ENCODE measurements at places on chromosomes 1 and 21.

GRCh38 chr1:43309405-43310025 lies 8.7 kb downstream of the TIE1 start:
- no peaks in the 10 kb centered on the region for H3K4me1 ChIP-seq
- no peak overlapping the region for H3K4me3 ChIP-seq
- no peak overlapping the region for H3K27ac ChIP-seq
- H3K27me3 ChIP-seq, result peaks cover 7% of the 10 kb centered on the region
- no peaks in the 10 kb centered on the region for H3K36me3 ChIP-seq

- no peak for DNase-seq
- H3K36me3 ChIP-seq, result no peaks in the 10 kb centered on the region
- H3K27ac ChIP-seq, result no peak overlapping the region
Observed at GRCh38 chr1:175466556-175466955, 274.0 kb upstream of the KIAA0040 start.

GRCh38 chr1:16183179-16183578 lies 27.3 kb upstream of the EPHA2 start:
- DNase-seq, result no peak
- H3K36me3 ChIP-seq, result no peaks in the 10 kb centered on the region
- no peaks in the 10 kb centered on the region for H3K27me3 ChIP-seq
- H3K27ac ChIP-seq, result peak overlapping the region; percentile 86
- no peak overlapping the region for H3K4me3 ChIP-seq

GRCh38 chr1:19484338-19484797 lies 971 bp downstream of the CAPZB start:
- H3K27ac ChIP-seq, result peak overlapping the region; percentile 83
- peaks cover 7% of the 10 kb centered on the region for H3K36me3 ChIP-seq
- peaks cover 36% of the 10 kb centered on the region for H3K4me1 ChIP-seq
- DNase-seq, result no peak
- H3K4me3 ChIP-seq, result peak overlapping the region; percentile 95
- no peaks in the 10 kb centered on the region for H3K27me3 ChIP-seq

DNA sequence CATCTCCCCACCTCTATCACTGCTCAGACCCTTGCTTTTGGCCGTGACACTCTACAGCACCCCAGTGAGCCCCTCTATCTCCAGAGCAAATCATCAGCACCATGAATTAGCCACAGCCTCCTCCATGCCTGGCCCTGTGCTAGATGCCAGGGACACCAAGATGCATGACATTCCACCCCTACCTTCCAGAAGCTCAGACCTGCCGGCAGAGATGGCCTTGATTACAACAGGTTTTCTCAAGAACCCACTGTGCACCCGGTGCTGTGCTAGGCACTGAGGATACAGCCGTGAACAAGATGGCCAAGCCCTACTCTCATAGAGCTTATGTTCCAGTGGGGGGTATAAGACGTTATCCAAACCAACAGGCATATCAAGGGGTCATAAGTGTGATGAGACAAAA lies 30.6 kb downstream of the CDK18 start:
- peaks cover 5% of the 10 kb centered on the region for H3K27me3 ChIP-seq
- H3K36me3 ChIP-seq, result peaks cover 18% of the 10 kb centered on the region
- H3K4me3 ChIP-seq, result no peak overlapping the region
- H3K4me1 ChIP-seq, result no peaks in the 10 kb centered on the region
- DNase-seq, result no peak
- no peak overlapping the region for H3K27ac ChIP-seq

GRCh38 chr1:34656731-34657130 lies 98.1 kb upstream of the GJB5 start:
- no peaks in the 10 kb centered on the region for H3K36me3 ChIP-seq
- H3K27ac ChIP-seq, result no peak overlapping the region
- H3K27me3 ChIP-seq, result peaks cover 7% of the 10 kb centered on the region
- H3K4me3 ChIP-seq, result no peak overlapping the region

DNA sequence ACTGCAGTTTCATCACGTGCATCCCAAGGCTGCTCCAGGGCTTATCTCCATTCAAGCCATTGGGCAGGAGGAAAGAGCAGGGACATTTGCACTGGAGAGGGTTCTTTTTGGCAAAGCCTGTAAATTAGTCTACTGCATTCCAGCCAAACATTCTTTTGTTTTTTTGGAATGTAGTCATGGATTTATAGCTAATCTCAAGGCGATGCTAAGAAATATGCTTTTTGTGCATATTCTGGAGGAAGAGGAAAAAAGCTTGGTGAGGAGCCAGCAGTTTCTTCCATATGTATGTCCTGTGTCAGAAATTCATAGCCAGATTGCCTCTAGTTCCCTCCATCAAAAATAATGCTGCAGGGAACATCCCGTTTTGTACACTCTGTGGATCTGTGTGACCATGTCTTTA lies 221.4 kb downstream of the BACH1 start:
- no peaks in the 10 kb centered on the region for H3K27me3 ChIP-seq
- no peaks in the 10 kb centered on the region for H3K36me3 ChIP-seq
- no peak overlapping the region for H3K4me3 ChIP-seq

GRCh38 chr1:224505454-224506093 lies 71.0 kb upstream of the WDR26 start:
- peaks cover 59% of the 10 kb centered on the region for H3K4me1 ChIP-seq
- no peaks in the 10 kb centered on the region for H3K36me3 ChIP-seq
- no peaks in the 10 kb centered on the region for H3K27me3 ChIP-seq
- DNase-seq, result no peak
- no peak overlapping the region for H3K4me3 ChIP-seq
- H3K27ac ChIP-seq, result peak overlapping the region; percentile 60

DNA sequence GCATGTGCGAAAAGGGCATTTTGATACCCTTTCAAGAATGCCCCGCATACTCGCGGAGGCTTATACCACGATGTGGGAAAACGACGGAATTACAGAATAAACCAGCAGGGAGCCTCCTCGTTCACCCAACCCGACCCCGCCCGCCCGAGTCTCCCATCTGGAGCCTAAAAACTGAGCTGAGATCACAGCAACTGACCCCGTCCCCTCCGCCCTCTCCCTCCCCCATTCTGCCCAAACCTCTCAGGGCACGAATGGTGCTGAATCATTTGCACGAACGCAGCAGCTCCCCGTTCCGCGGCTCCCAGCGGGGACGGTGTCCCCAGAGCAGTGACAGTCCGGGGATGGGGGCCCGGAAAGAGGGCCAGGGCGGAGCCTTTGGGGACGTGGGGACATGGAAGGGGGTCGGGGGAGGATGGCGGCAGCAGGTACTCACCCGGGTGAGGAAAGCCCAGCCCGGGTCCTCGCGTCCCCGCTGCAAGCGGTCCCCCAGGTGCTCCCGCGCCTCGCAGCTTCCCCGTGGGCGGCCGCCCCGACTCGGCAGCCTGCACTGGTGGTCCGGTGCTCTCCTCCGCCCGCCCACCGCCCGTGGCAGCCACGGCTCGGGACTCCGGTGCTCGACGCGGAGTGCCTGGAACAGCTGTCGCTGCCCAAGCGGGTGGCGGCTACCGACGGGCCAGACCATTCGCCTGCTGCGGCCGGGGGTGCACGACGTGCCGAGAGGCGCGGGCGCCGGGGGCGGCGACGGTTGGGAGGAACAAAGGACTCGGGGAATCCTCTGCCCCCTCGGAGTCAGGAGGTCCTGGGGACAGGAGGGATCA lies at the start of gene TTLL7:
Gene TTLL7 (minus strand): TSS at position 635 of the 818 bp plus-strand sequence. CDS start 46,921 bp downstream, outside the sequence.
- H3K27ac ChIP-seq, result peak within 1 kb of the TSS; percentile 76
- H3K36me3 ChIP-seq, result no peaks in the 10 kb centered on the region
- H3K27me3 ChIP-seq, result no peaks in the 10 kb centered on the region
- H3K4me3 ChIP-seq, result peak within 1 kb of the TSS; percentile 79
- H3K4me1 ChIP-seq, result peaks cover 9% of the 10 kb centered on the region

- no peaks in the 10 kb centered on the region for H3K4me1 ChIP-seq
- DNase-seq, result no peak
- peaks cover 14% of the 10 kb centered on the region for H3K27me3 ChIP-seq
Observed at GRCh38 chr1:53431805-53432565, 27.2 kb upstream of the DMRTB1 start.

DNA sequence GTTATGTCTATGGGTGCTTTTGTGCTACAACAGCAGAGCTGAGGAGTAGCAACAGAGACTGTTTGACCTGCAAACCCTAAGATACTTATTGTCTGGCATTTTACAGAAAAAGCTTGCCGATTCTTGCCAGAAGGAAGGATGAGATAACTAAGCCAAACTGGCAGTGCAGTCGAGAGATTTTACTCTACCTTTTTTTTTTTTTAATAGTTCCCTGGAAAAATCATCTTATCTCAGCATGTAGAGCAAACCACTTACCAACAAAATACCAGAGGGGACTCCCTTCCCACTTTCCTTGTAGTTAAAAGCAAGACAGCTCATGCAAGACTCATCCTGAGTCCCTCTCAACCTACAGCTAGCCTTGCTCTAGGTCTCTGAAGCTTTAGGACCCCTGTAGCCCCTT lies 132.9 kb downstream of the SYT2 start:
- no peaks in the 10 kb centered on the region for H3K36me3 ChIP-seq
- peaks cover 46% of the 10 kb centered on the region for H3K4me1 ChIP-seq
- no peak overlapping the region for H3K4me3 ChIP-seq
- DNase-seq, result no peak
- H3K27ac ChIP-seq, result peak overlapping the region; percentile 45
- no peaks in the 10 kb centered on the region for H3K27me3 ChIP-seq

DNA sequence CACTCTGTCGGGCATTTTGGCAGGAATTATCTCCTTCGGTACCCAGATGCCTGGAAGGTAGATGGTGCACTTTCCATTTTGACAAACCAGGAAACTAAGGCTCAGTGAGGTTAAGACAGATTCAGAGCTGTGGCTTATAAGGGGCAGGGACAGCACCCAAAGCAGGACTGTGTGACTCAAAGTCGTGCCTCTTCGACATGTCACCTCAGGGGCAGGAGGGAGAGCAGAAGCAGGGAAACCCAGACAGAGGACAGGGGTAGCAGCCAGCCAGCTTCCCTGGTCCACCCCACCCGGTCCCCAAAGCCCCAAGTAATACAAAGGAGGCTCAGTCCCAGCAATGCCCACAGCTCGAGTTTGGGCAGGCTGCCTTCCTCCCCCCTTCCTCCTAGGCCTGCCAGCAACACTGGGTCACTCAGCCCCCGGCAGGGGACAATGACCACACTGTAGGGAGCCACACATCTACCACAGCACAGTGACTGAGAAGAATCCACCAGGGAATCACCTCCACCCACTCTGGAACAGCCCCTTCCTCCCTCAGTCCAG lies 2.5 kb downstream of the RHOC start:
- H3K36me3 ChIP-seq, result peaks cover 20% of the 10 kb centered on the region
- peak overlapping the region; percentile 91 for H3K27ac ChIP-seq
- no peaks in the 10 kb centered on the region for H3K27me3 ChIP-seq
- H3K4me3 ChIP-seq, result peak overlapping the region; percentile 87
- peaks cover 70% of the 10 kb centered on the region for H3K4me1 ChIP-seq
- no peak for DNase-seq

GRCh38 chr21:36965720-36966065 lies 776 bp downstream of the HLCS start:
- no peak for DNase-seq
- peaks cover 2% of the 10 kb centered on the region for H3K36me3 ChIP-seq
- no peaks in the 10 kb centered on the region for H3K27me3 ChIP-seq
- peak overlapping the region; percentile 44 for H3K27ac ChIP-seq
- H3K4me3 ChIP-seq, result peak overlapping the region; percentile 56

- H3K27ac ChIP-seq, result no peak overlapping the region
- no peaks in the 10 kb centered on the region for H3K4me1 ChIP-seq
- DNase-seq, result no peak
- no peaks in the 10 kb centered on the region for H3K27me3 ChIP-seq
- no peak overlapping the region for H3K4me3 ChIP-seq
Observed at GRCh38 chr1:81717230-81717629, 83.5 kb upstream of the ADGRL2 start.

DNA sequence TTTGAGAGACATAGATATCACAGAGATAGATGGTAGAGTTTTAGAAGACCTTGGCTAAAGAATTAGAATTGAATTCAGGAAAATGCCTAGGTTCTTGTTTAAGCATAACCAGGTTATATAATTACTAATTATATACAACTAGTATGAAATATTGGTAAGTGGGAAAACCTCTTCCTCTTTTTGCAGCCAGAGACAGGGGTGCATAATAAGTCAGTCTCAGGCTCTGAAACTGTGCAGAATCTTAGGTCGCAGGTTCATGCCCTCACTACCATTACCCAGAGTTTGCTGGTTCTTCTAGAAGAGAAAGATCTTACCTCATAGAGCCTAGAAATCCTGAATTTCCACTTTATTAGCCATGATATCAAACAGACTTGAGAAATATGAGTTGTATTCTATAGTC lies 183.3 kb downstream of the NEK7 start:
- no peak overlapping the region for H3K4me3 ChIP-seq
- H3K27ac ChIP-seq, result no peak overlapping the region
- no peak for DNase-seq
- no peaks in the 10 kb centered on the region for H3K27me3 ChIP-seq

DNA sequence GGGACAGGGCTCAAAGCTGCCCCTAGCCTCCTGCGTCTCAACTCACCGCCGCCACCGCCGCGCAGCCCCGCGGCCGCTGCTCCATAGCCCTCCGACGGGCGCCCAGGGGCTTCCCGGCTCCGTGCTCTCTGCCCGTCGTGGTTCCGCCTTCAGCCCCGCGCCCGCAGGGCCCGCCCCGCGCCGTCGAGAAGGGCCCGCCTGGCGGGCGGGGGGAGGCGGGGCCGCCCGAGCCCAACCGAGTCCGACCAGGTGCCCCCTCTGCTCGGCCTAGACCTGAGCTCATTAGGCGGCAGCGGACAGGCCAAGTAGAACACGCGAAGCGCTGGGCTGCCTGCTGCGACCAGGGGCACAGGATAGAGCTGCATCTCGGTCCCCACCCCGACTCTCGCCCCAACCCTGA lies at the start of gene TNFRSF25:
Gene TNFRSF25 (minus strand): TSS at position 151 of the 400 bp plus-strand sequence. CDS start 66 bp downstream, at position 85.
- H3K27ac ChIP-seq, result no peak within 1 kb of the TSS
- H3K36me3 ChIP-seq, result peaks cover 52% of the 10 kb centered on the region
- no peaks in the 10 kb centered on the region for H3K27me3 ChIP-seq
- DNase-seq, result no peak

DNA sequence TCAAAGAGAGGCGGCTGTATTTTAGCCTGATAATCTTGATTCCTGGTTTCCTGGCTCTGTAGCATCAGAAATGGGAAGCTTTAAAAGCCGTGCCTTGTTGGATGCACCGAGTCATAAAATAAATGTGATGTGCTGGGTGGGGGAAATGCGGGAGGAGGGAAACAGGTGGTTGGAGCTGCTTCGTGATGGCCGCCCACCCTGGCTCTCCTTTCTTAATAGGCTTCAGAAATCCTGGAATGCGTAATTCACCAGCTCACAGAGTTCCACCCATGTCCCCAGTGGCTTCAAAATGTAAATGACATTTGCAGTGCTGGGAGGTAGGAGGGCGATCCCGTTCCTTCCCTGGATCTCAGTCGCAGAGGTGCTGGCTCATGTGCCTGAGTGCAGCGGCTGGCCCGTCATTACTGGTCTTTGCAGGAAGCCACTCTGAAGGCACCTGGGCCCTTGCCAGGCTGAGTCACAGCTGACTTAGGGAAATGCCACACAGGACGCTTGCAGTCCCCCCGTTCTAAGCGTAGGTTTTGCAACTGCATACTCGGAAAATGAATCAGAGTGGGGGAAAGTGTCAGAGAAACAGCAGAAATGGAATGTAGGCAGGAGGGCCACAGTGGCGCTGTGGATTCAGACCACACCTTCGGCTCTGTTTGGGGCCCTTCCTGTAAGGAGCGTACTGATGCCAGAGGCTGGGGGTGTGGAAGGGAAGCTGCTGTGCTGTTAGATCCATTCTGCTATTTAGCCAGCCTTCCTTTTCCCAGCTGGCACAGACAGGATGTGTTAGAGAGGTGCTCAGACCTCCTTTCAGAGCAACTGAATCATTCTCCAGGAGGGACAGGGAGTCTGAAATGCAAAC lies 37.6 kb downstream of the GALNT2 start:
- H3K36me3 ChIP-seq, result peaks cover 6% of the 10 kb centered on the region
- DNase-seq, result peak; percentile 98
- peaks cover 33% of the 10 kb centered on the region for H3K4me1 ChIP-seq
- peak overlapping the region; percentile 69 for H3K27ac ChIP-seq
- no peaks in the 10 kb centered on the region for H3K27me3 ChIP-seq
- peak overlapping the region; percentile 23 for H3K4me3 ChIP-seq

- H3K4me3 ChIP-seq, result no peak overlapping the region
- no peaks in the 10 kb centered on the region for H3K4me1 ChIP-seq
- no peak for DNase-seq
- no peaks in the 10 kb centered on the region for H3K36me3 ChIP-seq
Observed at GRCh38 chr1:83065952-83066727, 932.8 kb downstream of the TTLL7 start.
